ENCODE measurements at places on chromosomes 2 and 18. TPM values are rescaled to one million over a fixed set of nuclear protein-coding genes. Genes with fewer than 3 reads are reported as not detected.

- DNase-seq: peak; percentile 76
Measured at GRCh38 chr2:200585730-200586643, at the start of gene AOX1. Gene AOX1, plus strand, starts transcription at chr2:200586014. Its CDS starts 95 bp downstream, at chr2:200586109.

Gene SP140
- total RNA-seq: 1.7 TPM

Gene GKN1
- total RNA-seq: not detected

DNA sequence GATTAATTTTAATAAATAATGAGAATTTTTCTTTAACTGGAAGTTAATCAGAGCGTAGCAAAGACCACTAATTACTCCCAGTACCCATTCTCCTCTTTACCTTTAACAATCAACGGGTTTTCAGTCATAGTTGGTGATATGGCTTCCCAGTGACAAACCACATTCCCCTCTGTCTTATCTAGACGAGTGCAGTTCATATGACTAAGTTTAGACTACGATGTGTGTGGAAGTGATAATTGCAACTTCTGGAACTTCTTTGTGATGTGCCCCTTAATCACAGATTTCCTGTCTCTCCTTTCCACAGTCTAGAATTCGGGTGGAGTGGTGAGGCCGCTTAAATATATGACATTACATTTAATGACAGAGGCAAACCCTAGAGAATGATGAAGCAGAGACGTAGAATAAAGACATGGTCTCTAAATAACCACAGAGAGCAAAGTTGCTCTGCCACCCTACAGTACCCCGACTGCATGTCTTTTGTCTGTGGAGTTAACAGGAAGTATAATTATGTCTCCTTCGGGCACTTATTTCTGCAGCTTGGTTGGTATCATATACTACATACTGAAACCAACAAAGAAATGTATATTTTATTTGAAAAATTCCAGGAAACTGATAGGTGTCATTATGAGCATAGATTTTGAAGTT is 693.3 kb upstream of the CDH7 start:
- no peak for DNase-seq

DNA sequence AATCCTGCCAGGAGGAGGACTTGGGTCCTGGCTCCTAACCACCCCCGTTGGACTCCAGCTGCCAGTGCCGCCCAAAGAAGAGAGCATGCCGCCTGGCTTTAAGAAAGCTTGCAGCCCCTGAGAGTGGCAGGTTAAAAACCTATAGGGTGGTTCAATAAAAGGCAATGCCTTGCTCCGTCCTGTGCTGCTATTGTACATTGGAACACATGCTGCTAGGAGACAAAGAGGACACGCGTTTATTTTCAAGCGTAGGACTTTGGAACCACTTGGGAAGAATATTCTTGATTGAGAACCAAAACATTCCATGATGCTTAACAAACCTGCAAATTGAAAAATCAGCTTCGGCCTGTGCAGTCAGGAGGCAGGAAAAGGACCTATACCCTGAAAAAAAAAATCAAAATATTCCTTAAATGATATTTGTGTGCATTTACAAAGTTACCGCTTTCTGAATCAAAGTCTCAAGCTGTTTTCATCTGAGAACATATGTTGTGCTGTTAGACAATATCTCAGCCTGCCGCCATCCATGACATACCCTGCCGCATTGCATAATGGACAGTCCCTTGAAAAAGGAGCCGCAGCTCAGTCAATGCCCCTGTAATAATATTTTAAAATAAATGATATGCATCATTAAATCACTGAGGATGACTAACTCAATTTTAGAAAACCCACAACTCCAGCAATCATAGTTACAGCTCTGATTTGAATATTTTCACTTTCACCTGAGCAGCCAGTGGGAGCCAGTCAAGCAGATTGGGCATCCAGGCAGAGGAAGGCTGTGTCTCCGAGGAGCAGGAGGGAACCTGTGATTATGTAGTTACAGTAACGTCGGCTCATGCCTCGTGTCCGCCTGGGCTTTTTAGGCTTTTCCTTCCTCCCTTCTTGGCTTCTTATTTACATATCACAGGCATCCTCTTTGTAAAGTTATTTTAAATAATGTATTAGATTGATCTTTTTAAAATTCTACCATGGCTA is 805.6 kb upstream of the FANCL start:
- no peak for DNase-seq

Gene FOXD4L1
- total RNA-seq: not detected

DNA sequence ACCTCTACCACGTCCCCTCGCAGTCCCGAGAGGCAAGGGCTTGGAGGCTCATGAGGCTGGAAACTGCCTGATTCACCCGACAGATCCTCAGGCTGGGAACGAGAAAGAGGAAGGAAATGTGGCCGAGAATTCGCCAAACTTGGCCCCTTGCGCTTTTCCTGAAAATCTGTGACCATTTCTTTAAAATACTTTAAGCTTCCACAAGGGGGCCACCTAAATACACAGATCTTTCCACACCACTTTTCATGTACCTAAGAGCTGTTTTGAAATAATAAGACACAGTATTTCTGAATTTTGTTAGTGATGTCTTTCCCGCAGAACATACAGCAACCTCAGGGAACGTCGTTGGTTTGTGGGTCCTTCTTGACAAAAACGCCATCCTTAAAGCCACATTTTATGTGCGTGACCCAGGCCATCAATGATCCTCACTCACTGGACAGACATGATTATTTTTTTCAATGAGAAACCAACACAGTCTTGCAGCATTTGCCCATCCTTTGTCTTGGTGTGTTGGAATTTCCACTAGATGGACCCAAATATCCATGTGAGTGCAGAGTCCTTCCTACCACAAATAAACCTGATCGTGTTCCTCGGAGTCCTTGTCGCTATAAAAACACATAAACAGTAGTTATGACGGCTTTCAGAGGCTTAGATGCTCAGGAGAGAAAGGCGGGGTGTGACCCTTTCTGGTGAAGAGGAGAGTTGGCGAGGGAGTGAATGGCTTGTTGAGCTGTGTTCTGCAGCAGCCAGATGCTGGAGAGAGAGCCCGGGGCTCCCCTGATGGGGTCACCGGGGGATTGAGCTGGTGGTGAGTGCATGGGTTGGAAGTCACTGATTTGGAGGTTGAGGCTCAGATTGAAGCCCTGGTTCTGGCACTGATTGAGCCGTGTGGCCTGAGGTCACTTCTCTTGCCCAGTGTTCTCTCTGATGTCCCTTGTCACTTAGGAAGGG is 25.0 kb downstream of the DCDC2C start:
- DNase-seq: peak; percentile 88

- DNase-seq: no peak
Measured at GRCh38 chr18:42039396-42039795, 84.4 kb downstream of the PIK3C3 start.

Gene ARHGAP15
- total RNA-seq: 32.2 TPM

GRCh38 chr2:172093416-172094293 is 8.3 kb downstream of the DLX1 start:
- DNase-seq: no peak

Gene STAMBP
- 28.5 TPM for total RNA-seq

Gene EVX2
- total RNA-seq: not detected

- DNase-seq: no peak
Measured at GRCh38 chr2:16619576-16620245, 45.9 kb downstream of the CYRIA start.

- no peak for DNase-seq
Measured at GRCh38 chr2:137192366-137193310, 427.3 kb downstream of the THSD7B start.

DNA sequence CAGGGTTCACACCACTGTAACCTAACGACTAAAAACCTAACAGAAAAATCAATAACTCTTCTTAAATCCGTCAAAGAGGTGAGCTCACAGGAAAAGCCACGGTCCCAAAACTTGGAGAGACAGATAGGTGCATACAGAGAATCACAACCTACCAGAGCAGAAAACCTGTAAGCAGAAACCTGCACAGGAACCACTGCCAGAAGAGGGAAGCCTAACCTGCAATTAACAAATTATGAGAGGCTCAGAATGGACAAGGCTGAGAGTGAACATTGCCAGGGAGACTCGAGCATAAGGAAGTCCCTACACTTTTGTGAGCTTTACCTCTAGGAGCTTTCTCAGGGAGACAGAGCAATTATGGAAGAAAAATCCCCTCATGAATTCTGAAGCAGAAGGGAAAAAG is 156.2 kb upstream of the NETO1 start:
- DNase-seq: no peak

DNA sequence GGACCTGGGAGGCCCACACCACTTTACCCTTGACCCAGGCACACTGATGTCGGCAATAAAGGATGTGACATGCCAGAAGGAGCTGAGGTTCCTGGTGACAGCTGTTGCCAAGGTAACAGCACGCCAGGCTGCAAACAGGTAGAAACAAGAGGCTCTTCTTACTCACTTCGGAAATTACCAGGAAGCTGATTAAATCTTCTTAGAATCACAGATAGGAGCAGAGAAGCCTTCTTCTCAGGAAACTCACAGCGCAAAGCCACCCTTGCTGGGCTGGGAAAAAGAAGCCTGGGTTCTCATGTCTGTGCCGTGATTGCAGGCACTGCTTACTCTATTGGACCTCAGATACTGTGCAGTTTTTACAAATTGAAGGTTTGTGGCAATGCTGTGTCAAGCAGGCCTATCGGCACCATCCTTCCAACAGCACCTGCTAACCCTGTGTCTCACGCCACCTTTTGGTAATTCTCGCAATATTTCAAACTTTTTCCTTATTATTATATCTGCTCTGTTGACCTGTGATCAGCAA is 61.0 kb upstream of the TAF1B start:
- no peak for DNase-seq

GRCh38 chr2:170408461-170409163 is 230.7 kb downstream of the MYO3B start:
- DNase-seq: no peak

Gene APLF
- 7.9 TPM for total RNA-seq

DNA sequence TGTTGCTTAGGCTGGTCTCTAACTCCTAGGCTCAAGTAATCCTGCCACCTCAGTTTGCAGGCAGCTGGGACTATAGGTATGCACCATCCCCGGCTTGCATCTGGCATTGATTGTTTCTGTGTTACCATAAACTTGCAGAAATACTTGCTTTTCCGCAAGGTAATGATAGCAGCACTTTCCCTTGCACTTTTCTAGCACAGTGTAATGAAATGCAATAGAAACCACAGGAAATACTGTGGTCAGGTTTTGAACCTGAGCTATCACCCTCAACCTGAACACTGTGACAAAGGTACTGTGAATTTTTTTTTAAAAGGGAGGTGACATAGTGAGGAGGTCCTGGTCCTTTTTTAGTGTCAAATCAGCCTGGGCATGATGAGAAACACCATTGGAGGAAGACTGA is 38.3 kb downstream of the DHRS9 start:
- no peak for DNase-seq

- no peak for DNase-seq
Measured at GRCh38 chr2:182207049-182207746, 219.6 kb downstream of the PDE1A start.

Gene VIT
- total RNA-seq: 23.1 TPM

Gene MRPS5
- 55.6 TPM for total RNA-seq

DNA sequence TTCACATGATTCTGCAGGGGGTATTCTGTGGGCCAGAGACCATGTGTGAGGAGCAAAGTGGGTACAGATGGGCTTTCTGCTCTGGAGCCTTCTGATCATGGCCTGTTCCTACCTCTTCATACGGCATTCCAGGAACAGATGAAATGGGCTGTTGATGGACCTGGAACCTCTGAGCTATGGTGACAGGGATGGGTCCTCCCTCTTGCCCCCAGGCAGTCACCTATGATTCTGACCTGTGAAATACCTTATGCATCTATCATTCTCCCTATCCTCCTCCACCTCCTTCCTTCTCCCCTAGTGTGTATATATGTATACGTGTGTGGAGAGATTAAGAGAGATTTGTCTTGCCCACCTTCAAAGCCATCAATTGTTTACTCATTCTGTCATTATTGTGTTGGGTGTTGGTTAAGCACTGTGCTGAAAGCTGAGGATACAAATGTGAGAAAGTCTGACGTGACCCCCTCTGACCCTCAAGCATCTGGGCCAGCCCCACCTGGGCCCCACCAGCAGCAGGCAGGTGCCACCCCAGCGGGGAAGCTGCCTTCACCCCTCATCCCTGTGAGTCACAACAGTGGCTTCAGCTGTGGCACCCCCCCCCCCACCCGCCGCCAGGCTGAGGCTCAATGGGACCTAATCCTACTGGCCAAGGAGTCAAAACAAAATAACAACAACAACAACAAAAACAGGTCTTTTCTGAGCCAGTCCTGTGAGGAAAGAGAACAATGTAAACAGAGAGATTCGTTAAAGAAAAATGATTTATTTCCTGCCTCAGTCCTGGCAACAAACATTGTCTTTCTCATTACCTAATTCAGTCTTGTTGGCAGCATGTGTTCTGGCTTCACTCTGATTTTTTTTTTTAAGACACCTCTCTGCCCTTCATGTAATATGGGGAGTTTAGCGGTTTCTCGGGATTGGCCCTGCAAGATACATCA is 103.8 kb upstream of the CDC42EP3 start:
- DNase-seq: peak; percentile 47

- DNase-seq: no peak
Measured at GRCh38 chr2:192148241-192148619, 46.5 kb downstream of the TMEFF2 start.

GRCh38 chr18:44672506-44672905 is 8.2 kb upstream of the SETBP1 start:
- no peak for DNase-seq

GRCh38 chr18:40907842-40908241 is 1047.2 kb upstream of the PIK3C3 start:
- DNase-seq: peak; percentile 11

Gene GPR17
- total RNA-seq: 0.31 TPM

- peak; percentile 6 for DNase-seq
Measured at GRCh38 chr2:63544017-63544627, 44.2 kb downstream of the WDPCP start.

Gene PID1
- 15.4 TPM for total RNA-seq

Gene CD8B2
- total RNA-seq: not detected

- DNase-seq: no peak
Measured at GRCh38 chr2:26737221-26737620, 26.9 kb upstream of the SLC35F6 start.

Gene CYP20A1
- 33.6 TPM for total RNA-seq

GRCh38 chr18:37612524-37613252 is 47.1 kb upstream of the CELF4 start:
- DNase-seq: no peak

- DNase-seq: no peak
Measured at GRCh38 chr18:77116201-77117080, 16.1 kb downstream of the MBP start.

DNA sequence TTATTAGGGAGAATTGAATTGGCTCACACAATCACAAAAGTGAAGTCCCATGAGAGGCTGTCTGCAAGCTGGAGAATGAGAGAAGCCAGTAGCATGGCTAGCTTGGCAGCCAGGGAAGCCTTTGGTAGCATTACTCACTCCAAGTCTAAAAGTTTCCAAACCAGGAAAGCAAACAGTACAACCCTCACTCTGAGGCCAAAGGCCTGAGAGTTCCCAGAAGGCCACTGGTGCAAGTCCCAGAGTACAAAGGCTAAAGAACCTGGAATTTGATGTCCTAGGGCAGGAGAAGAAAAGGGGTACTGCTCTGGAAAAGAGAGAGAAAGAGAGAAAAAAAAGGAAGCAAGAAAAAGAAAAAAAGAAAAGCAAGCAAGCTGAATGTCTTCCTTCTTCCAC is 318.2 kb downstream of the RND3 start:
- DNase-seq: no peak

Gene ATP6V1C2
- 12.1 TPM for total RNA-seq

- DNase-seq: no peak
Measured at GRCh38 chr2:194705398-194705797, 951.6 kb upstream of the SLC39A10 start.

- DNase-seq: peak; percentile 95
Measured at GRCh38 chr2:102848366-102848839, 86.6 kb downstream of the TMEM182 start.
